ENCODE measurements at places on chromosomes 2 and 18. TPM values are rescaled to one million over a fixed set of nuclear protein-coding genes. Genes with fewer than 3 reads are reported as not detected.

- H3K36me3 ChIP-seq: no peaks in the 10 kb centered on the region
- H3K27ac ChIP-seq: no peak overlapping the region
- H3K4me1 ChIP-seq: no peaks in the 10 kb centered on the region
- H3K27me3 ChIP-seq: no peaks in the 10 kb centered on the region
- H3K4me3 ChIP-seq: no peak overlapping the region
- no peak for DNase-seq
Measured at GRCh38 chr2:113105047-113105785, 22.2 kb upstream of the IL1RN start.

GRCh38 chr2:86124683-86125082 is 18.6 kb downstream of the PTCD3 start:
- no peaks in the 10 kb centered on the region for H3K4me1 ChIP-seq
- no peak overlapping the region for H3K4me3 ChIP-seq
- no peak for DNase-seq
- H3K27me3 ChIP-seq: no peaks in the 10 kb centered on the region
- H3K27ac ChIP-seq: no peak overlapping the region

DNA sequence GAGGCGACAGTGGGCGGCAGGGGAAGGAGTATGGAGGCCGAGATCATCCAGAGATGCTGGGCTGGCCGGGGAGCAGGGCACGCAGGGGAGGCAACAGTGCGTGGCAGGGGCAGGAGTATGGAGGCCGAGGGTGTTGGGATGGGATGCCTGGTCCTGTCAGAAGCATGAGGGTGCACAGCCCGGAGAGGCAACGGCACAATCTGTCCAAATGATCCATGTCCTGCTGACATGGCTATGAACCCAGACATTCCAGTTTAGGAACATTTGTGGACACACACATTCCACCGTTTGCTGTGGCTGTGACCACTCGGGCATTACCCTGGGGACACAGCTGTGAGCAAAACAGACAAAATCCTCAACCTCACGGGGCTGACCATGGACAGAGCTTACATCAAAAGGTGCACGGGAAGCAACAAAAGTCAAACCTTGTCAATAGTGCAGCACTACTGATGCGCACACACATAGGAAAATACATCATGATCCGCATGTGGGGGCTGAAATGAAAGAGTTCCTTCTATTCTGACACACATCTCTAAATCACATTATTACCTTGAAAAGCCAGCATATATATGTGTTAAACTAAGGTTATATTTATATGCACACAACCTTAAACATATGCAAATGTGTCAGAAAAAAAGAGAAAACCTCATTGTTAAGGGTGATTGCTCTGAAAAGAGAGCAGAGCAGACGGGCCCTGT is 144.0 kb upstream of the GPC1 start:
- no peak overlapping the region for H3K4me3 ChIP-seq
- no peak for DNase-seq
- H3K27me3 ChIP-seq: no peaks in the 10 kb centered on the region
- no peaks in the 10 kb centered on the region for H3K36me3 ChIP-seq

DNA sequence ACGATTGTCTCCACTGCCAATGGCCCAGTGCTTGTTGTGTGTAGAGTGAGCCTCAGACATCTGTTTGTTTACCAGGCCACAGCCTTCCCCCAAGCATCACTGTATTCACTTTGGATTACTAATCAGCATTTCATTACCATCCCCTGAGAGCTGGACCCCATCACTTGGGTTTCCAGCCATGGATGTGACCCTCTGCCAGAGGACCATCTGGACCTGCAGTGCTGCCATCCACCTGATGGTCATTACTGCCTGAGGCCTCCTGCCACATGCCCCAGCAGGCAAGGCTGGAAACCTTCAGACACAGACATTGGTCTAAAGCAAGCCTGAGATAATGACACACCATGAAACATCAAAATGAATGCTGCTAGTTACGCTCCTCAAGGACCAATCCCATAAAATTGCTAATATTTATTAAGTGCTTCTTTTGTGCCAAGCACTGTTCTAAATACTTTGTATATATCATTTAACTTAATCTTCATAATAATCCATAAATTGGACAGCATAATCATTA is 2096.3 kb upstream of the CELF4 start:
- no peak overlapping the region for H3K27ac ChIP-seq
- H3K4me3 ChIP-seq: no peak overlapping the region
- no peaks in the 10 kb centered on the region for H3K27me3 ChIP-seq
- no peak for DNase-seq
- no peaks in the 10 kb centered on the region for H3K4me1 ChIP-seq

DNA sequence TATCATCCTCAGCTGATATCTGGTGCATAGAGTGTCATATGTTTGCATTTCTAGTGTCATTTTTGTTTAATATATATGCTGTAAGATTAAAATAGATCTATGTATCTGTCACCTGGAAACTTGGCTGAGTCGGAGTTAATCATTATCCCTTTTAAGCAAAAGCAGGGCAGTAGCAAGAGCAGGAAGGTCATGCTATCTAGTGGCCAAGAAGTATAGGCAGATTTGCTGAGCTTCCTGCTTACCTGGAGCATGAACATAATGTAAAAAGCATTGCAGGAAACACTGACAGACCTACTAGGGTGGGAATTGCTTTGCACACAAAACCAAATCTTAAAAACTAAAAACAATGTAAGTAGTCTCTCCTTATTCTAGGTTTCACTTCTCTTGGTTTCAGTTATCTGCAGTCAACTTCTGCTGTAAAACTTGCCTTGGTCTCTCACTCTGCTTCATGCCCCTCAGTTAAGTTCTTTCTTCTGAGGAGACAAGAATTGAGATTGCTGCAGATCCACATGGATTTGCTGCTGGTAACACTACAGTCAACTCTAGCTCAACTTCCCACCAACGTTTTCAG is 295.3 kb downstream of the CDH7 start:
- no peak overlapping the region for H3K4me3 ChIP-seq
- H3K4me1 ChIP-seq: no peaks in the 10 kb centered on the region
- no peak overlapping the region for H3K27ac ChIP-seq
- DNase-seq: no peak
- no peaks in the 10 kb centered on the region for H3K36me3 ChIP-seq

DNA sequence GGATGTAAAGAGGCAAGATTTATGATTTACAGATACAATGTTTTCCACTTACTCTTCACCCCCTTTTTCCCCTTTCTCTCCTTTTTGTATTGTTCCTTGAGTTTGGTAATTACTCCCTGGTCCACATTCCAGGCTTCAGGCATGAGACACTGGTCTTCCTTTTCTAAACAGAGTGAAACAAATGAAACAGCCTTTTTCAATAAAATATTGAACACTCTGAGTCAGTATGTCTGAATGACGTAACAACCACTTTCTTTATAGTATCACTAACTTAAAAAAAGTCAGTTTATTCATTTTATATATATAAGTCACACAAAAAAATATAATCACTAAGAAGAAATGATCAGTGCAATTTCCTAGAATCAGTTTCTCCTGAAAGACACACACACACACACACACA is 79.7 kb downstream of the STRN start:
- peaks cover 48% of the 10 kb centered on the region for H3K36me3 ChIP-seq
- no peak overlapping the region for H3K27ac ChIP-seq
- DNase-seq: no peak

- H3K36me3 ChIP-seq: no peaks in the 10 kb centered on the region
- H3K27me3 ChIP-seq: no peaks in the 10 kb centered on the region
- no peak for DNase-seq
- H3K4me1 ChIP-seq: no peaks in the 10 kb centered on the region
Measured at GRCh38 chr2:184523732-184524131, 74.6 kb upstream of the ZNF804A start.

DNA sequence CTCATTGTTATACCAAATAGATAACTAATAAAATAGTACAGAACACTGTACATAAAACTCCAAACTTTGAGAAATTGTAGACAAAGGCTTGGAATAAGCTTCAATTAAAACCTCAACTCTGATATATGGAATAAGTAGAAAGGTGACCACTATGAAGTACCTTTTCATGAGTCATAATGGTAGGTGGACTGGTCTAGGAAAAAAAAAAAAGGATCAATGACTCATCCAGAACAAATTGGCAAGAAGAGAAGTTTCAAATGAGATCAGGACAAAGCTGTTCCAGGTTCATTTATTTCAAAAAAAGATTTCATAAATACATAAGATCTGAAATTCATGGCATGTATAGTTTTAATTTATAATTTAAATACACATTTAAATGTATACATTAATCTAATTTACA is 769.7 kb downstream of the SUCLG1 start:
- H3K4me3 ChIP-seq: no peak overlapping the region
- DNase-seq: no peak
- H3K4me1 ChIP-seq: no peaks in the 10 kb centered on the region
- no peaks in the 10 kb centered on the region for H3K27me3 ChIP-seq
- H3K36me3 ChIP-seq: no peaks in the 10 kb centered on the region

- H3K27ac ChIP-seq: no peak overlapping the region
- no peak for DNase-seq
- peaks cover 3% of the 10 kb centered on the region for H3K36me3 ChIP-seq
- H3K27me3 ChIP-seq: no peaks in the 10 kb centered on the region
Measured at GRCh38 chr2:38560092-38560491, 42.6 kb downstream of the HNRNPLL start.

DNA sequence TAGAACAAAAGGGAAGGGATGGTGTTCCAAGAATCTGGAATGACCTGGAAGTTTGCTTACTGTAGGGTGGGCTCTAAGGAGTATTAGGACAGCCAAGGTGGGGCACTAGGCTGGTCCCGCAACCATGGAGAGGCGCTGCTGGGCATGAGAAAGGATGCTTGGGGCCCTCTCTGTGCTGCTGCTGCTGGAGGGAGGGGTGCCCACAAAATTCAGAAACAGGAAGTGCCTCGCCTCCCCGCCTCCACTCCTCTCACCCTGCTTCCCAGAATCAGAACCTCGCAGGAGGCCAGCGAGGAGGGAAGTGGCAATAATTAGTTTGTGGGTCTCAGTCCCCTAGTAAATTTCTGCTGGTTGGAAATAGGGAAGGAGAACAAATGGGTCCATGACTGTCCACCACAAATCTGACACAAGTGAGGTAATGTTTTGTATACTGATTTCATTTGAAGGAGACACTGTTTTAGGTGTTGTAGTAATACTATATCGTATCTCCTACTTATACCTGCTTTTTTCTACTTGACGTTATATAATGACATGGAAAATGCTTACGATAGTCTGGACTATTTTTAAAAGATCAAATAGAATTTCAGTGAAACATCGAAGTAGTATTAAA is 7.9 kb upstream of the PDCL3 start:
- no peak overlapping the region for H3K4me3 ChIP-seq
- H3K36me3 ChIP-seq: no peaks in the 10 kb centered on the region
- DNase-seq: no peak
- no peaks in the 10 kb centered on the region for H3K27me3 ChIP-seq

DNA sequence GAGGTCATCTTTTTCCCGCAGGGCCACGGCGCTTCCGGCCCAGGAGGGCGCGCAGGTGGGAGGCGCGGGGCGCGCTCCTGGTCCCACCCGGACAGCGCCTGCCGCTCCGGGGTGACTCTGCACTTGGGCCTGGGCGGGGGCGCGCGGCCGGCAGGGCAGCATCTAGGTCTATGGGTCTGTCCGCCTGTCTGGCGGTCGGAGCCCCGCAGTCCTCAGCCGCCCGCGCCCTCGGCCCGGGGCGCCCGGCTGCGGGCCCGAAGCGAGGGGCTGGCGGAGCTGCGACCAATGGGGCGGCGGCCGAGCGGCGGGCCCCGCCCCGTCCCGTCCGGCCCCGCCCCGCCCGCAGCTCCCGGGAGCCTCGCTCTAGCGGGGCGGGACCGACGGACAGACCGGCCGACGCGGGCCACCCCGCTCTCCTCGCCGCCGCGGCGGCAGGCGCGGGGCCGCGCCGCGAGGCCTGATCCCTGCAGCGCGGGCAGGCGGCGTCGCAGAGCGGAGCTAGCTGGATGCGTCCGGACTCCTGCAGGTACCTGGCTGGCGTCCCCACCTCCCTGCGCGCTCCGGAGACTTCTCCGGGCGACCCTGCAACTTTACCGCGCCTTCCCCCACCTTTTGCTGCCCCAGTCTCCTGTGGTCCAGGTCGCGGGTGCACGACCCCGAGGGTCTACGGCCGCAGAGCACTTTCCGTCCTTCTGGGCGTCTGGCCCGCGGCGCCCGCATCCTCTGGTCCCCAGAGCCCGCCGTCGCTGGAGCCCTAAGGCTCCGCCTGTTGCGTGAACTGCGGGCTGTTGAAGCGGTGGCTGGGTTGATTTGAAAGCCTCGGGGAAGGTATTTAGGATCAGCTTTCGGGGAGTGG is at the start of gene KCNS3:
Gene KCNS3, plus strand, starts transcription at position 387 of the 856 bp plus-strand sequence. CDS start 52,342 bp downstream, outside the sequence.
- H3K27me3 ChIP-seq: peaks cover 31% of the 10 kb centered on the region
- H3K4me1 ChIP-seq: peaks cover 19% of the 10 kb centered on the region
- H3K36me3 ChIP-seq: no peaks in the 10 kb centered on the region
- H3K4me3 ChIP-seq: peak within 1 kb of the TSS; percentile 27

DNA sequence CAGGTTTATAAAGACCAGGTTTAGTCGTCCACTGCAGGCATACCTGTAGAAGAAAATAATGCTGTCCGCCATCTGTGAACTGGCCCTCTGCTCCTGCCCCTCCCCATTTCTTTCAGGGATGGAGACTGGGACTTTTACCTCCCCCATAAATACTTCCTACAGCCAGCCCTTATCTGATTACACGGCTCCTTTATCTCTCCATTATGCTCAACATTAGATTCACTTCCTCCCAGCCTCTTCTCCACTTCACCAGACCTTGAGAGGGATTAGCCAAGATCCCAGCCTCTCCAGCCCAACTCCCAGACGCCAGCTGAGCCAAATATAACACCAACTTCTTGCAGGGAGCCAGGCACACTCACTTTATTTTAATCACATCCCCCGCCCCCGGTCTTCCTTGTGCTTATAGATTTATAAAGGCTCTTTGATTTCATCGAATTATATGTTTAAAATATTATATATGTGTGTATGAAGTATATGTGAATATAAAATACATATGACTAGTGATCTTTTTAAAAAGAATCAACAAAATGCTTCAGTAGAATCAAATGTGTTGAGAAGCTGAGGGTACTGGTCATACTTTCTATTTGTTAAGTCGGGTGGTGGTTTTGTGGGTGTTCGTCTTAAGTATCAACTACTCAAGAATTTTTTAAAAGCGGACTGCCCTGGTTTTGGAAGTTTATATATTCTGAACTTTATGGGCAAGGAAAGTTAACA is 81.0 kb downstream of the SPRED2 start:
- H3K27ac ChIP-seq: no peak overlapping the region
- no peak for DNase-seq
- H3K27me3 ChIP-seq: no peaks in the 10 kb centered on the region

DNA sequence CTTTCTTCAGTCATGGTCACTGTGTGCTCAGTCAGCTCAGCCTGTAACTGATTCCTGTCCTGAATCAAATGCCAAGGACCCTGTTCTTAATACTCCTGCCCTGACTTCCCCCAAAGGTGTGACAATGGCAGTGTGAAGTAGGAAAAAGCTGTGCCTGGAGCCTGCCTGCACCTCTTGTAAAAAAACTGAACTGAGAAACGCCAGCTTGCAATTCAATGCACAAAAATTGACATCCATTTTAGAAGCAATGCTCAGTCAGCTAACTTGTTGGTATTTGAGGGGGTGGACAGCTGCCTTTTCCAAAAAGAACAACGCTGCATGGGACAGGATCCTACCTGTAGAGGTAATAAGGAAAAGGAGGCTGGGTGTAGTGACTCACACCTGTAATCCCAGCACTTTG is 66.3 kb upstream of the TMEM247 start:
- H3K36me3 ChIP-seq: no peaks in the 10 kb centered on the region
- H3K4me1 ChIP-seq: no peaks in the 10 kb centered on the region
- no peaks in the 10 kb centered on the region for H3K27me3 ChIP-seq
- H3K27ac ChIP-seq: no peak overlapping the region
- H3K4me3 ChIP-seq: no peak overlapping the region
- DNase-seq: no peak

The YWHAQ gene
- total RNA-seq: 240 TPM

The C2orf49 gene
- total RNA-seq: 23.5 TPM

The CCNT2 gene
- total RNA-seq: 93.1 TPM

The UGT1A8 gene
- not detected for total RNA-seq

The FOXD4L1 gene
- total RNA-seq: not detected
